Hypothalamus (tissue), 51 donors: ENCODE measurements at places on chromosomes 7 and 10.

DNA sequence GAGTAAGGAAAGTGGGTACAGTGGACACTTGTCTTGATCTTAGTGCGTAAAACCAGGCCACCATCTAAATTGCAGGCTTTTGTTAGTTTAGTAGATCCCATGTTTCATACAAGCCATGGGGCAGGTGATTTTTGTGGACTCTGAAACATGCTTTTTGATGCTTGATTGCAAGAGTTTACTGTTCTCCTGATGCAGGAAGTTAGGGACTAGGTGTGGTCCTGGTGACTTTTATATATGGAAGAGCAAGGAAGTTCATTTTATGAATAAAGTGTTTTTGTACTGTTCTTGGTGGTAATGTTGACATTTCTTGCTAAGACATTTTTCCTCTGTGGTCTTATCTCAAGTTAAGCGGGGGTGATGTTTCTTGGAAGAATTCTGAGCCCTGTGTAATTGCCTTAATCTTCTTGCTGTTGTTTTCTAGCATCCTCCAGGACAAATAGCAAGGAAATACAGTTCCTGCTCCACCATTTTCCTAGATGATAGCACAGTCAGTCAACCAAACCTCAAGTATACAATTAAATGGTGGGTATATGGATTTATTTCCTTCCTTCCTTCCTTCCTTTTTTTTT lies 89.0 kb upstream of the GJD4 start:
- no peak for DNase-seq

DNA sequence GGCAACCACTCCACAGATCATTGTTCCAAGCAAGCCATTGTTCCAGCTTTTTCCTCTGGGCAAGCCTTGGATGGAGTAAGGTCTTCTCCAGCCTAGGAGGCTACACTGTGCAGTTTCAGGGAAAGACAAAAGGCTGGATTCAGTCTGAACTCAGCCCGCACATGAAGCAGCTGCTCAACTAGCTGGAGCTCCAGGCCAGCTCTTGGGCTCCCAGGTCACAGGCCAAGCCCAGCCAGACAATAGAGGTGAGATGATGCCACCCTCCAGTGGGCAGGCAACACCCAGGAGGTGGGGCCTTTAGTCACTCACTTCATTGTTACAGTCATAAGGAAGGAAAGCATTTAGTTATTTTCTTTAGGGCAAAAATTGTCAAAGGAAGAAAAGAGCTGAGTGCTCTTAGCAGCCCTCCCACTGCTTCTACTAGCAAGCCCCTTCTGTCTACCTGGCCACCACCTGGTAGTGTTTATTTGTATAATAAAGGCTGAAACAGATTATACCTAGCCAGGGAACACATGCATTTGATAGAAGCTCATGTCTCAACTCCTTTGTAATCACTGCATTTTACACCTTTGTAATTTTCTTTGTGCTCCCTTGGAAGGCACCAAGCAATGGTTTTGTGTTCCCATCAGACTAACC lies 253.4 kb downstream of the WDR11 start:
- no peak for DNase-seq

- no peak for DNase-seq
Observed at GRCh38 chr10:3270577-3271316, 98.2 kb upstream of the PITRM1 start.

DNA sequence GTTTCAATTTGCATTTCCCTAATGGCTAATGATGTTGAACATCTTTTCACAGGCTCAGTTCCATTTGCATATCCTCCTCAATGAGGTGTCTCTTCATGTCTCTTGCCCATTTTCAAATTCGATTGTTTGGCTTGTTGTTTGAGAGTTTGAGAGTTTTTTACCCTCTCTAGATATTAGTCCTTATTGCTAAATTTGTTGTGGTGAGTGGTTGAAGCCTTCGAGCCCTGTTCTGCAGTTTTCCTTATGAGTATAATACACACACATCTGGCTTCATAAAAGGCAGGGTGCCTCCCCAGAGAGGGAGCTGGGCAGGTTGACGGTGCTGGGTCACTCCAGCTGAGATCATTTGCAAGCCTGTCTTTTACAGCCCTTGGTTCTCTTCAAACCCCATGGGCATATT lies 65.1 kb downstream of the RGS10 start:
- no peak for DNase-seq

DNA sequence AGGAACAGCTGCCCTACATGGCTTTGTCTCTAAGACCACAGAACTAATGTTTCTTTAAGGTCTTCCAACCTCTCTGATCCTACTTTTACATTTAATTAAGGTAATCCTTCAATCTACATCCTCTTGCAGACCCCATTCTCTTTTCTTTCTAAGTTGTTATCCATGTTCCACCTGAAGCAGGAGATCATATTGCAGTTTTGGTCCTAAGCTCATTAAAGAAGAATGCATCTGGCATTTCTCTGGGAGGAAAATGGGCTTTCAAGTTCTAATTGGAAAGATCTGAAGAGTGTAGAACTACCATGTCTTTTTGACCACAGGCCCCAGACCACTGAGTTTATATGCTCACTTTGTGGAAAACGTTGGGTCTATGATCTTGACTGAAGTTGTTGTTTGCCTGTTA lies 111.2 kb downstream of the SEM1 start:
- DNase-seq: no peak

DNA sequence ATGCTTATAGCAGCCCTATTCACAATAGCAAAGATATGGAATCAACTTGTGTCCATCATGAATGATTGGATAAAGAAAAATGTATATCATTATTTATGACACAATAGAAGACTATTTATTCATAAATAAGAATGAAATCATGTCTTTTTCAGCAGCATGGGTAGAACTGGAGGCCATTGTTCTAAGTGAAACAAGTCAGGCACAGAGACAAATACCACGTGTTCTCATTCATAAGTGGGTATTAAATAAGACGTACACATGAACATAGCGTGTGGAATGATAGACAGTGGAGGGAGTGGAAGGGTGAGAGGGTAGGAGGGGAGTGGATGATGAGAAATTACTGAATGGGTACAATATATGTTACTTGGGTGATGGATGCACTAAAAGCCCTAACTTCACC lies 762.4 kb downstream of the REEP3 start:
- DNase-seq: no peak

DNA sequence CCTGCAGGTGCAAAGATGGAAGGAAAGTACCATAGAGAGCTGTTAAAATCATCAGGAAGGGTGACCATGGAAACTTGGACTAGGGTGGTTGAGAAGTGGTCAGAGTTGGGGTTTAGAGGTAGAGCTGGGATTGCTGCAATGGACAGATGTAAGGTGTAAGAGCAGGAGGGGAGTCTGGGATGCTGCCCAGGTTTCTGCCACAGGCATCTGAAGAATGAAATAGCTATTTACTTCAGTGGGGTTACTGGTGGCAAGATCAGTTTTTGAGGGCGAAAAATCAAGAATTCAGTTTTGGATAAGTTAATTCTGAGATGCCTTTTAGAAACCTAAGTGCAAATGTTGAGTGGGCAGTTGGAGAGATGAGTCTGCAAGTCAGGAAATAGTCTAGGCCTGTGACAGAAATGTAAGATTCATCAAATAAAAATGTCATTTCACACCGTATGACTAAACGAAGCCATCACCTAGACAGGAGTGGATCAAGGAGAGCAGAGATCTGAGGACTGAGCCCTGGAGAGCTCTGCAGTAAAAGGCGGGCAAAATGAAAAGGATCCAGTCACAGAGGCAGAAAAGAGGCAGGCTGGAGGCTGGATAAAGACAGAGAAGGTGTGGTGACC lies 22.7 kb upstream of the TOMM7 start:
- DNase-seq: no peak

DNA sequence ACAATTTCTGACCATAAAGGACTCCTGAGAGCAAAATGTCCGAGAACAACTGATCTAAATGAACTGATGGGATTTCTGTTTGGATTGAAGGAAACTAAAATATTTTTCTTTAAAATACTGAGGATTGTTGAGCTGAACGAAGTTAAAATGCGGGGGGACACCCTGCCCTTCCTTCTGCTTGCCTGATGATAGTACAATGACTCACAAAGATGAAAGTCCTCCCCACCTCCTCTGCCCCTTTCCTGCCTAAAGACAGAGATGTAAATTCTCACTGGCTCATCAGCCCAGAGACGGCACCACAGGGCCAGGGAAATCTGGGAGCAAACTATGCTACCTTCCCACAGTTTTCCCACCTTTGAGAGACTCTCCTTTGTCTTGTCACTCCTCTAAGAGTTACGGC lies 180.6 kb downstream of the PHTF2 start:
- DNase-seq: no peak

DNA sequence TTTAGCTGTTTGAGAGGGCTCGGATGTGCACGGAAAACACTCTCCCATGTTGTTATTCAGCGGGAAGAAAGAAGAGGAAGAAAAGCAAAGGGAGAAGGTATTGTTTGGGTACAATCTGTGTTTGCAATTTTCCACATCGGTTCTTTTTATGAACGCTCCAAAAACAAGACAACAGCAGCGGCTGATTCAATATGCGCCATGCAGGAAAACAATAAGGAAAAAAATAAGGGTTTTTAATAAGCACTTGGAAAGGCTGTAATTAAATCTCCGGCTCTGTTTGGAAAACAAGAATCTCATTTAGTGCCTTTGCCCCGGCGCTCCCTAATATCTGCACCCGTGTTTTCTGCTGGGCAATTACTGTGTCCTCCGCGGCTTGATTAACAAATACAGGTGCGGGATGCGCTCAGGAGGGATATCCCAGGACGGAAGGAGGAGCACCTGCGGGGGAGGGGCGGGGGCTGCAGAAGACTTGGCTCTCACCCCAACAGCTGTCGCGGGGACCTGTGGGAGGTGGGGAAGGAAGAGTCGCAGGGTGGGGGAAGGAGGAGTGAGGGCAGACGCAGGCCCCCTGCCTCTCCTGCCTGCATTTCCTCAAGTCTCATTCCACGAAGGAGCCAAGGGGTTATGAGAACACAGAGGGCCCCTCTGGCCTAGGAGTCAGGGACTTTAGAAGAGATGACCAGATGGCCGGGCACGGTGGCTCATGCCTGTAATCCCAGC lies 181.5 kb upstream of the PODXL start:
- DNase-seq: no peak

DNA sequence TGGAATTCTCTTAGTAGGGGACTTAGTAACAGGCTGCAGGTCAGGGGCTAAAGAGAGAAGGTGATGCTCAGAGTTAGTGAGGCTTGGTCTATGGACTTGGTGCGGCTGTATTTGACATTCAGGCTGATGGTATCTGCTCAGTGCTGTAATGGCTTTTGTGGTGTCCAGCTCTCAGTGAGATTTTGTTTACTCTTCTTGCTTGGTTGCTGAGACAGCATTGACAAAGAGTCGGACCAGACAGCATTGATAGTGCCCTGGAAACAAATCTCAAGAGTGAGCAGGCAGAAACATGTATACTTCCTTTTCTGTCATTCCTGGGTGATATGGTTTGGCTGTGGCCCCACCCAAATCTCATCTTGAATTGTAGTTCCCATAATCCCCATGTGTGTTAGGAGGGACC lies 202.0 kb downstream of the STK31 start:
- DNase-seq: no peak

DNA sequence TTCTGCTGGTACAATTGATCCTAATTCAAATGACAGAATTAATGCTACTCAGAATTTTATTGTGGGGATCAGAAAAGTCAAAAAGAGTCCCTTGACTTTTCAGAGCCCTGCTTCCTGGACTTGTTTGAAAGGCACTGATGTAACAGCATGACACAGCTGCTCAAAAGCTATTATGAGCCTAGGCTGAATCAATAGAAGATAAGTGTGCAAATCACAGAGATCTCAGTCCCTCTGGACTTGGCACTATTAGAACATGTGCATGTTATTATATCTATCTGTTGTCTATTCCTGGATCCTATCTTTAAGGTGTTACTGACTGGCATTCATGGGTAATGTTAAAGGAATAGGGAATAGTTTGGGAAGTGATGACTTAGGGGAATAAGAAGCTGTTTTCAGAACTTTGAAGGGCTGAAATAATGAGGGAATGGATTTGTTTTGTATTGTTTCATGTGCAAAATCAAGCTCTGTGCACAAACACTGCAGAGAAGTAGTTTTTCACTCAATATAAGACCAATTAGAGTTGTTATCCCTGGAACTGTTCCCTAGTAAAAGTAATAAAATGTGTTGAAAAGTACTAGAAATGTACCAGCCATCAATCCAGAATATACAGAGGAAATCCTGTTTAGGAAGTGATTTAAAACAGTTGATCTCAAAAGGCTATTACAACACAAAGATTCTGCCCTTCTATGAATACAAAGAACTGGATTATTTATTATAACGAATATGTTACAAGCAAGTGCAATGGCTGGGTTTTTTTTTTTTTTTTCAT lies 814.9 kb upstream of the C7orf33 start:
- no peak for DNase-seq

DNA sequence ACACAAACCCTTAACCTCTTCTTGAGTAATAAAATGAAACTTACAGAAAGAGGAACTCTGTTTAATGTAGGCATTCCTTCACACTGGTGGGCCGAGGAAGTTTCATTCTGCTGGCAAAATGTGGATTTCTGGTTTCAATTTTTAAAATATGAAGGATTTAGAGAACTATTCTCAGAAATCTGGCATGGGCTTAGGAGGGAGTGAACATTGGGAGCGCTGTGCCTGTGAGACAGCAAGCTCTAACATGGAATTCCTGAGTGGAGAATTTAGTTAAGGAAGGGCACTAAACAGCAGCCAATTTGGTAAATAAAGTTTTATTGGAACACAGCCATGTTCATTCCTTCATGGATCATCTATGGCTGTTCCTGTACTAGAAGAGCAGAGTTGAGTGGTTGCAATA lies 751.8 kb upstream of the IGFBP3 start:
- DNase-seq: no peak

- DNase-seq: no peak
Observed at GRCh38 chr7:149474309-149475120, 13.7 kb upstream of the ZNF777 start.

DNA sequence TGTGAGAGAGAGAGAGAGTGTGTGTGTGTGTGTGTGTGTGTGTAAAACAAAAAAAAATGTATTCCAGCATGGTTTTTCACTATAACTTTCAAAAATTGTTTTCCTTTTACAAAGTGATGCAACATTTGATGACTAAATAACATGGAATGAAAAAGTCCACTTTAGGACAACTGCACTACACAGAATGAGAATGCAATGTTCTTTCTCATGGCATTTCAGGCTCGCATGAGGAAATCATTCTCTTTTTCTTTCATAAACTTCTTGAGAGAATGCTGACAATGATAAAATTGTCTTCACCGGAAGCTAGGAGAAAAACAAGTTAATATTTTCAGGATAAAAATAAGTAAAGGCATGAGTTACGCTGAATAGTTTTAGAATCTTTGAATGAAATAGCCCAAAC lies 53.7 kb downstream of the SLC16A12 start:
- DNase-seq: no peak

DNA sequence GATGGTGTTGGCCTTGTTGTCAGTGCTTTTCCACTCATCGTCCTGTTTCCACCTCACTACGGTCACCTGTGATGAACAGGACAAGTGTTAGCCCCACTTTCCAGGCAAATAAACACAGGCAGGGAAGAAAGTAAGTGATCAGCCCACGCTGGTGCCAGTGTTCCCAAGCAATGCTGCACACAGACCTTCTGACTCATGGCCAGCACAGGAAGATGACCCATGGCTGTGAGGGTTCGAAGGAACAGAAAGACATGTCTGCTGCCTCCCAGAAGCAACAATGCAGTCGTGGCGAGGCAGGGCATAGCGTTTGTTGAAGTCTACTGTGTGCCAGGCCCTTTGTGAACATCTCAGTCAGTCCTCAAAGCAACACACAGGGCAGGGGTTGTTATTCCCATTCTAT lies 35.7 kb downstream of the SLC29A3 start:
- no peak for DNase-seq
